ENCODE measurements at places on chromosomes 3 and 15. TPM values are rescaled to one million over a fixed set of nuclear protein-coding genes. Genes with fewer than 3 reads are reported as not detected.

Gene SLC22A13
- not detected for total RNA-seq

DNA sequence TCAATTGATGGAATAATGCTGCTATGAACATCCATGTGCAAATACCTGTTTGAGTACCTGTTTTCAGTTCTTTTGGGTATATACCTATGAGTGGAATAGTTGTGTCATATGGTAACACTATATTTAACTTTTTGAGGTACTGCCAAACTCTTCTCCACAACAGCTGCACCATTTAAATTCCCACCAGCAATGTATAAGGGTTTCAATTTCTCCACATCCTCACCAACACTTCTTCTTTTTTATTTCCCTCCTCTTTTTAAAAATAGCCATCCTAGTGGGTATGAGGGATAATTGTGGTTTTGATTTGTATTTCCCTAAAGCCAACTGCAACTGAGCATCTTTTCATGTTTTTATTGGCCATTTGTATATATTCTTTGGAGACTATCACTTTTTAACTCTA, 31.3 kb upstream of the ARHGEF3 start:
- DNase-seq: no peak

DNA sequence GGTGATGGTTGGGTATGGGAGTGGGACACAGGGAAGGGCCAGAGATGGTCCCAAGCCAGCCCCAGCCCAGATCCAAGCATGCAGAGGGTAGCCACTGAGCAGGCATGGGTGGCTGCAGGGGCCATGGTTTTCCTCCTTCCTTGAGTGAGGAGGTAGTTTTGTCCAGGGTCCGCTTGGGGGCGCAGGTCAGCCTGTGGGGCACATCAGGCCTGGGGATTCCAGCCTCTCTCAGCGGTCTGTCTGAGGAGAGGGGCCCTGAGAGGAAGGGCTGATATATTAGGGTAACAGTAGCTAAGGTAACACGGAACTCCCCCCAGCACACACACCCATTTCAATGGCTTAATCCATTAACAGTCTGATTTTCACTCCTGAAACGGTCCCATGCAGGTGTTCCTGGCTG, 22.7 kb upstream of the LCTL start:
- DNase-seq: no peak

GRCh38 chr3:196965804-196966173, 2.8 kb downstream of the PIGZ start:
- no peak for DNase-seq

DNA sequence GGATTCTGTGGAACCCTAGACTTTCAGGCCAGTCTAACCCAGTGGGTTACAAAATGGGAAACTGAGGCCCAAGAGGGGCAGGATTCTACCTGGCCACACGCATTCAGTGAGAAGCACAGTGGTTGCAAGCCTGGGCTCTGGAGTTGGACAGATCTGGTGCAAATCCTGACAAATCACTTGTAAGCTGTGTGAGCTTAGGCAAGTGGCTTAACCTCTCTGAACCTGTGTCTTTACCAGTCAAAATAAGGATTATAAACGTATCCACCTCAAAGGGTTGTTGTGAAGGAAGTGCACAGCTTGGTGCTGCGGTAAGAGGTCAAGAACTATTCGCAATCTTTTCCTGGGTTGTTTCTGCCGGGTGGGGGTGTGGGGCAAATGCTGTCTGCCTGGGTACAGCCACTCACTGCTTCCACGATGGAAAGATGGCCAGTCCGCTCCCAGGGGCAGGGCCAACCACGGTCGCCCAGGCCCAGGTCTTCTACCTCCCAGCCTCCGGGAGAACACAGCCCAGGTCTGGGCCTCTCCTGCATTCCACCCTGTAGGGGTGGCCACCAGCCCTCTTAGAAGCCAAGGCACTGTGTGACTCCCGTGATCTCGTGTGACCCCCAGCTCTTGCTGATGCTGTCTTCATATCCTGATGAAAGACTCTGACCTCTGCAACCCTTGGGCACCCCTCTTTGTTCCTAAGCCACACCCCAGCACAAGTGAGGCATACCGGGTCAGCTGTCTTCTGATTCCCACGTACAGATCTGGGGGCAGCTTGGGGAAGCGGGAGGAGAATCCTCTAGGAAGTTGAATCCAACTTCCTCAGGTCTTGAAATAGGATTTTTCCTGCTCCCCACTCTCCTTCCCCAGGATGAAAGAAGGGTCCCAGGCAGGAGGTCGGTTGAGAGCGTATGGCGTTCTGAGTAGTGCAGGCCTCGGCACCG, 1.5 kb downstream of the CHRNA3 start:
- DNase-seq: no peak

- DNase-seq: no peak
Observed at GRCh38 chr3:188486126-188486525, 332.2 kb downstream of the LPP start.

- DNase-seq: no peak
Observed at GRCh38 chr3:188929137-188929536, 242.6 kb upstream of the TPRG1 start.

DNA sequence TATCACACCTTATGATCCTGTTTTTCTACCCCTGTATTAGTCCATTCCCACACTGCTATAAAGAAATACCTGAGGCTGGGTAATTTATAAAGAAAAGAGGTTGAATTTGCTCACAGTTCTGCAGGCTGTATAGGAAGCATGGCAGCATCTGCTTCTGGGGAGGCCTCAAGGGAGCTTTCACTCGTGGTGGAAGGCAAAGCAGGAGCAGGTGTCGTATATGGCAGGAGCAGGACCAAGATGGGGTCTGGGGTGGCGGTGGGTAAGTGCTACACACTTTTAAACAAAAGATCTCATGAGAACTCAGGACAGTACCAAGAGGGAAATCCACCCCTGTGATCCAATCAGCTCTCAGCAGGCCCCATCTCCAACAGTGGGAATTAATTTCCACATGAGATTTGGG, 15.4 kb upstream of the SCAP start:
- no peak for DNase-seq

Gene EXOSC7
- 50.0 TPM for total RNA-seq

- no peak for DNase-seq
Observed at GRCh38 chr3:182608832-182609231, 184.5 kb upstream of the ATP11B start.

Gene B3GALNT1
- total RNA-seq: 10.6 TPM

DNA sequence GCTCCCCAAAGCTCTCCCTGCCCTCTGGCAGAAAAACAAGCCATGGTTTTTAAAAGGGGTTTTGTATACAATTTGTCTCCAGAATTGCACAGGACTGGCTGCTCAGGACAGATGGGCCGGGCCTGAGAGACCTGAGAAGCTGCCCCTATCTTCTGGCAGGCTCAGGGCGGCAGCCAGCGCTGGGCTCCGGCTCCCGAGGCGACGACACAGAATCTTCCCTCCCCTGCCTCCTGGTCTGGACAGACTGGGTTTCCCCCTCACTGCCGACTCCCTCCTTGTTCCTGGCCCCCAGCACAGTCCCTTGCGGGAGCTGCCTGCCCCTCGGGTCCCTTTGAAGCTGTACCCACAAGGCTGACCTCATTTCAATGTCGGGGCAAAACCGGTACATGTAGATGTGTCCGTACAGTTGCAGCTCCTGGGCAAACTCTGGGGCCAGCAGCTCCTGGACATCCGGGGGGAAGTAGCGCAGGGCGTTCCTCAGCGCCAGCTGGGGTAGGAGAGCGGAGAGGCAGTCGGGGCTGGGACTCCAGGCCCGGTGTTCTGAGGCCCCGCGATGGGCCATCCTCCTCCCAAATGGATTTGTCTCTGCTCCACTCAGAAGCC, 7.2 kb downstream of the UROC1 start:
- DNase-seq: no peak

DNA sequence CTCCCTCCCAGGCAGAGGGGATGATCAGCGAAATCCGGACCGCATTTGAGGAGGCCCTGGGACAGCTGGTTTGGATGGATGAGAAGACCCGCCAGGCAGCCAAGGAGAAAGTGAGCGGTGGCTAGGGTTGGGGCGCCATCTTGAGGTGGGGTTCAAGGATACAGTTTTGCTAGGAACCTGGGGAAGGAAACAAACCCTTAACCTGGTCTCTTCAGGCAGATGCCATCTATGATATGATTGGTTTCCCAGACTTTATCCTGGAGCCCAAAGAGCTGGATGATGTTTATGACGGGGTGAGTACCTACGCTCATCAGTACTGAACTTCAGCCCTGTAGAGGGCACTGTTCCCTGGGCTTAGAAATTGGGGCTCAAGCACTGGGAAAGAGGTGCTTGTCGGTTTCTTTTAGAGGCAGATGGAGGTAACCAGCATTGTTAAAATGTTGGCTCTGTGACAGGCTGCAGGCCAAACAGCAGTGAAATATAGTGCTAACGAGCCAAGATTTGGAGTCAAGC, 9.6 kb upstream of the PSMD2 start:
- DNase-seq: no peak

GRCh38 chr3:34176723-34177122, 378.3 kb downstream of the PDCD6IP start:
- DNase-seq: no peak

DNA sequence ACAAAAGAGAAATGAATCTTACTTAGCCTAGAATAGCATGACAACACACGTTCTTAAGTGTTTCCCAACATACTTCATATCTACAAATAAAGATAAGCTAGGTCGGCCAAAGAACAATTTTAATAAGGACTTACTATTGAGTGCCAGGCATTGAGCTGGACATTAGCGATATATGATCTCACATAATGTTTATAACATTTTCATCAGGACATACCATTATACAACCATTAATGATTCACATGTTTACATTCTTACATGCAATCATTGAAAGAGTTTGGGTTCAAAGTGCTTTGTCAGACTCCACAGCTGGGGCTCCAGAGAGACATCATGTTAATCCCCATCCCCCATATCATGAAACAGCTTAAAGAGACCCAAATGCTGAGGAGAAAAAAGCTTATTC, 189.0 kb downstream of the STT3B start:
- no peak for DNase-seq

GRCh38 chr15:81097890-81098280, 36.2 kb upstream of the CFAP161 start:
- no peak for DNase-seq

Measured in glomerular endothelial cell (primary cell).